ENCODE measurements at places on chromosomes 16 and 17.
A peak's percentile ranks its signal among the peaks of the same experiment; 100 is the strongest.

GRCh38 chr17:56367366-56367765 lies 214.1 kb downstream of the ANKFN1 start:
- no peak for DNase-seq

DNA sequence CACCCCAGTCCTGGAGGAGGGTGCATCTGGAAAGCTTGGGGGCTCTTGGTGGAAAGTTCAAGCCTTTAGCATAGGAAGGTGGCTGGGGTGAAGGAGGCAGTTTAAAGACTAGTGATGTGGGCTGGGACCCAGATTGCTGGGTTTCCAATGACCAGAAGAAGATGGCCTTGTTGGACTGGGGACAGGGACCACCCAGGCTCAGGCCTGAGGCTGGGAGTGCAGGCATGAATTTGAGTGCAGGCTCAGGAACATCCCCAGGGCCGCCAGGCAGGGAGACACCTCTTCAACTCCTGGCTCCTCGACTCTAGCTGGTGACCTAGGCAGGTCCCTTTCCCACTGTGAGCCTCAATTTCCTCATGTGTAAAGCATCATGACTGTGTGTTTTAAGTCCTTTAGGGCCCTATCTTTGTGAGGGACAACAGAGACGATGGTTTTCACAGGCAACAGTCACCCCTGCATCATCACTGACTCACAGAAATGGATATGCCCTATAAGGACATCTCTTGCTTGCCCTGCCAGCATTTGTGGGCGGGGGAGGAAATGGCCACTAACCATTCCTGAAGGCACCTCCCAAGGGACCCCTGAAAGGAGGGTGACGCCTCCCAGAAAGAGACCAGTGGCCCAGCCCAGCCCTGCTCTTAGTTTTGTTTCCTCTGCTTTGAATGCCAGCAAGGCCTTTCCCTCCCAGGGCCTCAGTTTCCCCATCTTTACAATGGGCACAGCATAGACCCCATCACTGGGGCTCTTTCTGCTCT lies 11.1 kb downstream of the NLRC5 start:
- peak; percentile 96 for DNase-seq

DNA sequence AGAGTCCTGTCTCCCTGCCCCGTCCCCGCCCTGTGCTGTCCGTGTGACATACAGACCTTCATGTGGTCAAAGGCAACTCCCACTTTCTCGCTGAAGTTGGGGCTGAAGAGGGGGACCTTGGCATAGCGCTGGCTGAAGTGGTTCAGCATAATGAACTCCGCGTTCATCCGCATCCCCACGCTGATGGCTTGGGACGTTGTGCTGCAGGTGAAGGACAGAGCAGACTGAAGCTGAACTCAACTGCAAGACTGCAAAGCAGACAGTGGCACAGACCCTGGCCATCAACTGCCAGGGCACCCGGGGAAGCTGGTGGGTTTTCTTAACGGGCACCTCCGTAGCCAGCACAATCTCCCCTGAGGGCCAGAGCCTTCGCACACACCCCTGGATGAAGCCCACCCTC lies 24.2 kb downstream of the ELAC2 start:
- no peak for DNase-seq

- DNase-seq: no peak
Observed at GRCh38 chr17:29615048-29615385, 7.7 kb downstream of the CORO6 start.

DNA sequence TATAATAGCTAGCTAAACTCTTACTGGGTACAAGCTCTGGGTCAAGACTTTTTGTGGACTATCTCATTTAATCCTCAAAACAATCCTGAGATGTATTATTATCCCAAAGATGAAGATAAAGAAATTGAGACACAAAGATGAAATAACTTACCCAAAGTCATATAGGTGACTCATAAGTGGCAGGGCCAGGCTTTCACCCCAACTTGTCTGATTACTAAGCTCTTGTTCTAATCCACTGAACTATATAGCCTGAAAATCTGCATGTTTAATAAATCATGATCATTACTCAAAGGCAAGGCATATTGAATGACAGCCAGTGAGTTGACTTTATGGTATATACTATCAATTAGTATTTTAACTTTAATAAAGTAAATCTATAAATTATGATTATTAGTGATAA lies 77.4 kb downstream of the SKAP1 start:
- DNase-seq: peak; percentile 28

- DNase-seq: peak; percentile 29
Observed at GRCh38 chr17:8391711-8392110, 5.9 kb downstream of the RNF222 start.

DNA sequence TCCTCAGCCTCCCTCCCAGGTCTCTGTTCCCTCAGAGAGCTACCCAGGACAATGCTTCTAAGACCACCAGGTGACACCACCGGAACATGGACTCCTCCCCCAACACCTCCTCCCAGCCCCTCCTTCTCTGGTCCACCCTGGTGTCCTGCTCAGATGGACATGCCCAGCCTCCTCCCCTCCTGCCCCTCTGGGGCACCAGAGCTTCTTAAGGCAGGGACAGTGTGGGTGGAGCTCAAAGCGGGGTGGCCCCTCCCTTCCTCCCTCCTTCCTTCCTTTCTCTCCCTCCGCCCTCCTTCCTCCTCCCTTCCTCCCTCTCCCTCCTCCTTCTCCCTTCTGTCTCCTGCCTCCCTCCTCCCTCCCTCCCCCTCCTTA lies 22.7 kb downstream of the TRPV3 start:
- DNase-seq: peak; percentile 74

DNA sequence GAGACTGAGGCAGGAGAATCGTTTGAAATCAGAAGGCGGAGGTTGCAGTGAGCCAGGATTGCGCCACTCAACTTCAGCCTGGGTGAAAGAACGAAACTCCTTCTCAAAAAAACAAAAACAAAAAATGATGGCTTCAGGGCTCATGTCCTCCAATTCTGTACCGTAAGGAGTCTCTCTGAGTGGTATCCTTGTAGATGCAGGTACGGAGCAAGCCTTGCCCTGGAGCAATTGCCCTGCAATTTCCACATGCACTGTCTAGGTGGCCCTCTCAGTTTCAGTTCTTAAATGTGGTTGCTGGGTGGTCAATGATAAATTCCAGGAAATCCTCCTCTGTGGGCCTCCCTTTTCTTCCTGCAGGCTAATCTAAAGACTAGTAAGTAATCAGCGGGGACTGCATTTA lies 10.6 kb downstream of the TMEM238L start:
- DNase-seq: no peak

GRCh38 chr16:81620796-81621195 lies 158.3 kb upstream of the PLCG2 start:
- DNase-seq: no peak

DNA sequence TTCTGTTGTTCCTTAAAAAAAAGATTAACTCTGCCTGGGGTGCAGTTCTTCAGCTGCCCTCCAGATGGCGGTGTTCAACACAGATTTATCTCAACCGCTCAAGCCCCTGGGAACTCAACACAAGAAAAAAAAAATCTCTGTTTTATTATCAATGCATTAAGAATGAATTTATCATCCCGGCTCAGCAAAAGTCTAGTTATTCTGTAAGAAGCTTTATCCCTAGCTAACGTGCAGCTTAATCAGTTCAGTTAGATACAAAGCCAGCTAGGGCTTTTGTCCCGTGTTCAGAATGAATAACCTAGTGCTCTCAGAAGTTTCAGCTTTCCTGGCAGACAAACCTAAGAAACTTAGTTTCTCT lies 475.9 kb upstream of the CCL2 start:
- peak; percentile 67 for DNase-seq

- DNase-seq: peak; percentile 39
Observed at GRCh38 chr16:11801481-11802021, 4.5 kb upstream of the ZC3H7A start.

GRCh38 chr16:65843941-65844340 lies 522.5 kb upstream of the CDH5 start:
- no peak for DNase-seq

DNA sequence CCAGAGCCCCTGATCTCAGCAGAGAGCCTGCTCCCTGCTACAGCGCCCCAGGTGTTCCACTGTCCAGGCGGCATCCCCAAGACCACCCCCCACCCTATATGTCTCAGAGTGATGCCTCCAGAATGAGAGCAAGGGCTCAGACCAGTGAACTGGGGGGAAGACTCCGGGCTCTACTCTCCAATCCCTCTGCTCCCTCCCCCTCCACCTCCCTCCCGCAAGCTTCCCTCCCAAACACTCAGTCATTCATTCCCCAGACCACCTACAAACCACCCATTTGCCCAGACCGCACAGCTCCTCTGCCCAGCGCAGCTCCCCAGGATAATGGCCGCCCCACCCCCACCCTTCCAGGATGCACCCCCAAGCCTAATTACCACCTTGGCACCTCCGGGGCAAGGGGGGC lies 59.4 kb upstream of the TAC4 start:
- no peak for DNase-seq

GRCh38 chr17:77886387-77886728 lies 72.1 kb upstream of the TNRC6C start:
- DNase-seq: no peak

DNA sequence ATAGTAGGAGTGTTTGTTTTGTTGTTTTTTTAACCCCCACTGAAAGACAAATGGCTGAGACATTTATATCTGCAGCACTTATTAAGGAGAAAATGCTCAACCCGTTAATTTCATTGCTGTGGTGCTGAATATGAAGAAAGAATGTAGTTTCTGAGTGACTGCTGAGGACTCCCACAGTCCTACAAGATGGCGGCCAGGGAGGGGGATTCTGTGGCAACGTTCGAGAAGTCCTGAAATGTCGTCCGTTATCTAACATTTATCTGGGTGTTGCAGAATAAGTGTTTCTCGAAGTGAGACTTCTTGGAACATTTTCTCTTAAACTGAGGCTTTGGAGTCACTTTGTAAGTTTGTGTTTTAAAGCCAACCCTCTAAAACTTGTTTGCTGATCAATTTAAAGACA lies 530.4 kb downstream of the XYLT1 start:
- no peak for DNase-seq

GRCh38 chr16:57591870-57592485 lies 36.5 kb upstream of the ADGRG1 start:
- no peak for DNase-seq

- peak; percentile 99 for DNase-seq
Observed at GRCh38 chr17:50638966-50639713, 4.5 kb downstream of the ABCC3 start.

DNA sequence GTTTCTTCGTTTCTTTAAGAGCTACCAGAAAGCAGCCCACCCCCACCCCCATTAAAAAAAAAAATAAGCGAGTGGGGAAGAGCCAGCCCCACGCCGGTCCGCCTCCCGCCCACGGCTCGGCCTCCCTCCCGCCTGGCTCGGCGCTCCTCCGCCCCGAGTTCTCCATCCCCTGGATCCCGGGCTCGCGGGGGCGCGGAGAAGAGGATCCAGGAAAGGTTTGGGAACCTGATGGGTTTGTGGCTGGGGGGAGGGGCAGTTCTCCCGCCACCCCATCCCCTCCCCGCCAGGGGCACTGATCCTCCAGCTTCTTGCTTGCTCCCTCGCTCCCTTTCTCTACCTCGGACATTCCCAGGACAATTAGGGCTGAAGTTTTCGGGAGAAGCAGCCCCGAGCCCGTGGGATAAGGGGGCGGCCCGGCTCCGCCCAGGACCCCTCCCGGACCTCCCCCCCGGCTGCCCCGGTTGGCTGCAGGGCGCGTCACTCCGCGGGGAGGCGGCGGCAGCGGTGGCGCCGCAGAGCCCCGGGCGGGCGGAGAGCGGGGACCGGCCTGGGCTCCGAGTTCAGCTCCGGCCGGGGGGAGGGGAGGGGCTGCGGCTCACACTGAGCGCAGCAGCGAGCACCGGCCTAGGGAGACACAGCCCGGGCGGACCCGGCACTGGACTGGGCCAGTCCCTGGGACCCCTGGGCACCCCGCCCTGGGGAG lies 1.0 kb upstream of the SALL1 start:
- DNase-seq: peak; percentile 89

- DNase-seq: peak; percentile 41
Observed at GRCh38 chr17:20085283-20085845, 76.2 kb downstream of the SPECC1 start.

- DNase-seq: peak; percentile 79
Observed at GRCh38 chr17:34299956-34300577, 14.5 kb downstream of the CCL11 start.

DNA sequence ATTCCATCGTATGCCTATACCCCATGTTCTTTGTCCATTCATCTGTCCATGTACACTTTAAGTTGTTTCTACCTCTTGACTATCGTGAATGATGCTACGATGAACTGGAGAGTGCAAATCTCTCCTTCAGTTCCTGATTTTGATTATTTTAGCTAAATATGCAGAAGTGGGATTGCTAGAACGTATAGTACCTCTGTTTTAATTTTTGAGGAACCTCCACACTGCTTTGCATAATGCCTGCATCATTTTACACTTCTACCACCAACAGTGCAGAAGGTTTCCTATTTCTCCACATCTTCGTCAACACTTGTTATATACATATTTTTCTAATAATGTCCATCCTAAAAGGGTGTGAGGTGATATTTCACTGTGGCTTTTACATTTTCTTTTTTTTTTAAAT lies 43.9 kb downstream of the SDR42E1 start:
- no peak for DNase-seq

DNA sequence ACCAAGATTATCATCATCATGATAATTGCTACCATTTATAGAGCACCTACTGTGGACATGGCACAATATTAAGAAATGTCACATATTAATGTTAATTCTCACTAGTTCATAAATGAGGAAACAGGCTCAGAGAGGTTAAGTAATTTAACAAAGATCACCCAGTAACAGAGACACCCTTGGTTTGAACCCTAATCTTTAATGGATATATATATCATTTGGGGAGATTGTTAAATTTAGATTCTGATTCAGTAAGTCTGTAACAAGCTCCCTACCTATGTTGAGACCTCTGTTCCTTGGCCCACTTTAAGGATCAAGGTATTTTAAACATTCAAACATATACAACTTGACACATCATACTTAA lies 804 bp upstream of the TMEM100 start:
- no peak for DNase-seq

- DNase-seq: no peak
Observed at GRCh38 chr16:4828567-4829321, 18.3 kb downstream of the GLYR1 start.

DNA sequence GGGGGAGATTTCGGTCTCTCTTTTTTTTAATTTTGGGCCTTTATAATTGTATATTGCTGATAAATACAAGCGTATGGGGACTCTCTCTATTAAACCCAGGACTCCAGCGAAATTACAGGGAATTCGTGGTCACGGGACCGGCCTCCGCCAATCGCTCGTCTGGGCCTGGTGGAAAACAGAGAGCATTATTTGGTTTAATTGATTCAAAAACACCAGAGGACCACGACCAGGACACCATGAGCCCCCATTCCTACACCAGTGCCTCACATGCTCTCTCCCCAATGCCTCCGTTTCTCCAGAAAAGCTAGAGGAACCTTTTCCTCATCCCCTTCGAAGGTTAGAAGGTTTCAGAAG lies at the start of gene HOXB2:
Gene HOXB2 (minus strand): TSS at position 88 of the 354 bp plus-strand sequence. CDS start 198 bp downstream, outside the sequence.
- DNase-seq: peak; percentile 68

DNA sequence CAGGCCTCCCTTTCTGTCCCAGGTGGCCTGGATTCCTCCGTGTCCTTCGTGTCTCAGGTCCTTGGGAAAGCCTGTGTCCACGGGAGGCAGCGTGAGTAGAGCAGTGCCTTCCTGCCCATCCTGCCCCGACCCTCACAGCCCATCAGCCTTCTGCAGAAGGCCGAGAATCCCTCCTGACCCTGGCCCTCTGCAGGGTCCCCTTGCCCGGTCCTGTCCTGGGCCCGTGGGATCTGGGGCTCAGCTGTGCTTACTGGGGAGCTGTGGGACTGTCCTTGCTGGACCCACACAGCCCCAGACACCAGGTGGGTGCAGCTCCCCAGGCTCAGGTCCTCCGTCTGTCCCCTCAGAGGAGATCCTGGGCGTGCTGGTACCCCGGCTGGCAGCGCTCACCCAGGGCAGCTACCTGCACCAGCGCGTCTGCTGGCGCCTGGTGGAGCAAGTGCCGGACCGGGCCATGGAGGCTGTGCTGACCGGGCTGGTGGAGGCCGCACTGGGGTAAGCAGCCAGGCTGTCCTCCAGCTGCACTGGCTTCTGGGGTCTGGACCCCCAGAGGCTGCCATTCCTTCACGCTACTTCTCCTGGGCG lies 3.9 kb downstream of the TELO2 start:
- no peak for DNase-seq

Data from cardiac fibroblast (primary cell).